Effector CD4-positive, alpha-beta T cell (primary cell): ENCODE measurements at places on chromosomes 3 and 15.

GRCh38 chr3:152466784-152467183 is 198.1 kb downstream of the MBNL1 start:
- no peak for DNase-seq

DNA sequence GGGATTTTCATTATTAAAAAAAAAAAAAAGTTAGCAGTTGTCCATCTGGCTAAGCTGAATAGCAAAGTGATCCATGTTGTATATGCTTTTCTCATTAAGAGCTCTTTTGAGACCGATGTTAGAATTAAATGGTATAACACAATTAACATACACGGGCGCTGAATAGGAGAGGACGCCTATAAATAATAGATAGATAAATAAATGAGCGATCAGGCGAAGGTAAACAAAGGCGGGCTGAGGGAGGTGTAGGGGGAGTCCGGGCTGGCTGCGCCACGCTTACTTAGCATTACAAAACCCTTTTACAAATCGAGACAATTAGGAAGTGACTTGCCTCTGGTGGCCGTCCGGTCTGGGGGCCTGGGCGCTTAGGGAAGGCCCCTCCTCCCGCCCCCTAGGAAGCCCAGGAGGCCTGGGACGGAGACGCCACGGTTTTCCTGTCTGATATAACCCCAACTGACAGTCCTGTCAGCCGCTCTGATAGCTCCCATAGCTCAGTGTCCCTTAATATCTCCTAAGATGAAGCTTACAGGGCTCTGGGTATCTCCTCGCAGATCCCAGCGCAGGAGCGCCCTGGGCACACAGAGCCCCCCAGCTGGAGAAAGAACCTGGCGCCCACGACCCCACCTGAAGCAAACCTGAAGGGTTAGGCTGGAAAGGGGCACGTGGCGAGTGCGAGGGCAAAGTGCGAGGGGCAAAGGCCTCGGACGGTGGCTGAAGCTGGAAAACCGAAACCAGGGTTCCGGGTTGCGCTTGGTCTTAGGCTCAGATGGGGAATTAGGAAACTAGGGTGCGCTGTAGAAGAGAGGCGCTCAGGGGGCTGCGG is 3.6 kb downstream of the SOX14 start:
- DNase-seq: no peak

GRCh38 chr3:191362524-191363090 is 32.3 kb upstream of the UTS2B start:
- no peak for DNase-seq

DNA sequence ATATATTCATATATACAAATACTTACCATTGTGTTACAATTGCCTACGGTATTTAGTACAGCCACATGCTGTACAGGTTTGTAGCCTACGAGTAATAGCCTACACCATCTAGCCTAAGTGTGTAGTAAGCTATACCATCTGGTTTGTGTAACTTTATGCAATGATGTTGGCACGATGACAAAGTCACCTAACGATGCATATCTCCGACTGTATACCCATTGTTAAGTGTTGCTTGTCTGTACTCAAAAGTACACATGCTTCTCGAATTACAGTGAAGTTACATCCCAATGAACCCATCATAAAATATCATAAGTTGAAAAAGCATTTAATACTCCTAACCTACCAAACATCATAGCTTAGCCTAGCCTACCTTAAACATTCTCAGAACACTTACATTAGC is 327.1 kb downstream of the KBTBD8 start:
- no peak for DNase-seq

DNA sequence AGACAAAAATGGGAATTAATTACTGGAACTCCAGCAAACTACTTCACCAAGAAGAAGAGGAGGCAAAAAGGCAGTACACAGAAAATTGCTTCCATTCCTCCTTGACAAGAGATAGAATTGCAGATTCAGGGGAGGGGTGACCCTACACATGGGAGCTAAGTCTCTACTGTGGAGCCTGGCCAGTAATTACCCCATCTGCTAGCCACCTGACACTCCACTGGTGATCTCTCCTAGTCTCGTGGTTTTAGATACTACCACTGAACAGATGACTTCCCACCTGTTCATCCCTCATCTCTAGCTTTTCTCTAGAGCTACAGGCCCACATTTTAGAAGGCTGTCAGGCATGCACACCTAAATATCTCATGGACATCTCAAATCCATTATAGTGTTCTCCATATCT is 224.3 kb upstream of the NR2F2 start:
- no peak for DNase-seq

DNA sequence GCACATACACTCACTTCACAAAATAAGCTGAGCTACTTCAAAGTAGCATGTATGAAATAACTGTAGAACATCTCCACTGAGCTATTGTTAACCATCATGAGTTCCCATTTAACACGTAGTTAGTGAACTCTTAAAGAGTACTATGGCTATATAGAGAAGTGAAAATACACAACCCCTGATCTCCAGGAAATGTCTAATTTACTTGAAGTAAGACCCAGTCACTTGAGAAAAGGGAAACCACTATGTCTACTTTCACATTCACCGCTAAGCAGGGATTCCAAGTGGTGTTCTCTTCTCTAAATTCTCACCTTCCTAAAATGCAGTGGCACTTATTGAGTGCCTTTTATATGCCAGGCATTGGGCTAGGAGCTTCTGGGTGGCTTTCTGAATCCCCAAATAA is 35.0 kb upstream of the COLQ start:
- DNase-seq: no peak

GRCh38 chr15:48437178-48437577 is 105.9 kb downstream of the DUT start:
- DNase-seq: no peak

DNA sequence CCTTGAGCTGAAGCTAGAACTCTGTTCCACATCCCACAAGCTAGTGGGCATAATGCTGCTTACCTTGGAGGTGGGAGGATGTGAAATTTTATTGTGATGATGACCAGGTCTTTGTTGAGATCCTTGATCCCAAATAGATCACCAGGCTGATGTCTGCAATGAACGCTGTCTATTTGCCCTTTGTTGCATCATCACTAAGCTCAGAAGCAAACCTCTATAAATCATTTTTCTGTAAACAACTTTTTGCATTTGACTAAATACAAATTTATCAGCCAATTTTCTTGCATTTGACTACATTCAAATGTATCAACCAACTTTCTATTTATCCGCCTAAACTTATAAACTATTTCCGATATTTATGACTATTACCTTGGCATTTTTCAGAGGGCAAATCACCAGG is 9.7 kb downstream of the CCDC80 start:
- DNase-seq: no peak

- DNase-seq: no peak
Observed at GRCh38 chr3:53069422-53070068, 23.7 kb upstream of the SFMBT1 start.

DNA sequence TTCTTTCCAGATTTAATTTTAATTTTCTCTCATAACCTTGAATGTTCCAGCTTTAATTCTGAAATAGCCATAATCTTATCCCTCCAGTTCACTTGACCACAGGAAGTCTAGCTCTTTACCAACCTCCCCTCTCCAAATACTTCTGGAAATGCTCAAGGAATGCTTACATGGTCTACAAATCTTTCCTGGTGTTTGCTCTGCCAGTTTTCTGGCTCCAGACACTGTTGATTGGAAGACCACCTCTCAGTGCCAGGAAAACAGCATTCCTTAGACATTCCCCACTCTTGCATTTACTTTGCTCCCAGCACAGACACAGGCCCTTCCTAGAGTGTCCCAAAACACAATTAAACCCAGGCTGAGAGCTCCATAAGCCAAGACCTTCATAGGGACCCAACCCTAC is 98.6 kb downstream of the MESD start:
- no peak for DNase-seq

- no peak for DNase-seq
Observed at GRCh38 chr3:42216302-42216701, 49.7 kb downstream of the CCK start.

- DNase-seq: no peak
Observed at GRCh38 chr3:133113927-133114597, 75.9 kb downstream of the TMEM108 start.

DNA sequence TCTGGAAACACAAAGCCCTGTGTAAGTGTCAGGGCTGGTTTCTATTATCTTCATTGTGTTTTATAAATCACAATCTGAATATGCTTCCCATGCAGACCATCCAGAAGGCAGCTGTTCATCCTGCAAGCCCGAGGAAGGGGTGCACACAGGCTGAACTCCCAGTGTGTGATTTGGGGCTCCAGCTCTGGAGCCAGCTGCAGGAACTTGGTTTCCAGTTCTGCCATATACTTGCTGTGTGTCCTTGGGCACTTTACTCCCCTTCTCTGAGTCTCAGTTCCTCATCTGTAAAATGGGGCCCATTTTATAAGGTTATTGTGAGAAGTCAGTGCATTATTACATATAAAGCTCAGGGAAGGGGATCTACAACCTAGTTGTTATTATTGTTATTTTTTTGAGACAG is 22.6 kb downstream of the CYP8B1 start:
- DNase-seq: no peak

DNA sequence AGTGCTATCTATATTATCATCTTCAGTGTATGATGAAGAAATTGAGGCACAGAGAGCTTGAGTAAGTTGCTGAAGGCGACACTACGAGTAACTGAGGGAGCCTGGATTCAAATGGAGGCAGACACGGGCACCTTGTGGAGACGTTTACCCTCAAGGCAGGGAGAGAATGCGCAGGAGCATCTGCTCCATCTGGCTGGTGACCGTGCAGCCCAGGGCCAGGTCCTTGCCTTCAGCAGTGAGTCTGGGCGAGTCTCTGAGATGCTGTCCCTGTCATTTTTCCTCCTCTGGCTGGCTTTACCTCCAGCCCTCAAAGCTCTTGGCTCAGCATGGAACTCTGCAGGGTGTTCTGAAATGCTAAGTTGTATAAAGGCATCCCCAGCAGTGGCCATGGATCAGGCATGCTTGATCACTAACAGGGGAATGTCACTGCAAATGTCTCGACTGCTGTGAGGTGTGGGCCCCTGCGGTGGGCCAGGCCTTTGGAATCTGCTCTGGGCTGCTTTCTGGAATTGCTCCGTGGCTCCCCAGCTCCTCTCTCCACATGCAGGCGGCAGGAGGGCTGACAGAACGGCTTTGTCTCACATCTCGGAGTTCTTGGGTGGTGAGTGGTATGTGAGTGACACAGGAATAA is 19.7 kb downstream of the SPSB4 start:
- no peak for DNase-seq

DNA sequence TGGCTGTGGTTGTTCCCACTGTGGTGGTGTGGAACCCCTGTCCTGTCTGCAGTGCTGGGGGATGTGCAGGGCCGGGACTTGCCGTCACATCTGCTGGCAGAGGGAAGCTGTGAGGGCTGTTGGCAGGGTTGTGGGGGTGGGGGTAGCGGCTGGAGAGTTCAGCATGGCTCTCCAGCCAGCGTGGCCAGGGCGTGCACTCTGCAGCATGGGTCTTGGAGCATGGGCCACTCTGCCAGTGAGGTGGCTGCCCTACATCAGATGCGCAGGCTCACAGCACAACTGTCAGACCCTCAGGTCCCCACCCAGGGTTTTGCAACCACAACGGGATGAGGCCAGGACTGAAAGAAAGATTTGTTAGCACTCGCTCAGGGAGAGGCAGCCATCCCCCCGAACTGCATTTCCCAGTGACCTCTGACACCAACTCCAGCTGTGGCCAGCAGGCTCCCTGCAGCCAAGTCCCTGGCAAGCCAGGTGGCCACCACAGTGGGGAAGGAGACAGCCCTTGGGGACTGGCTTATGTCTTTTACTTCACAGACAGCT is 237.7 kb upstream of the LYSMD4 start:
- no peak for DNase-seq

- no peak for DNase-seq
Observed at GRCh38 chr3:52925405-52926313, 28.3 kb upstream of the STIMATE start.

DNA sequence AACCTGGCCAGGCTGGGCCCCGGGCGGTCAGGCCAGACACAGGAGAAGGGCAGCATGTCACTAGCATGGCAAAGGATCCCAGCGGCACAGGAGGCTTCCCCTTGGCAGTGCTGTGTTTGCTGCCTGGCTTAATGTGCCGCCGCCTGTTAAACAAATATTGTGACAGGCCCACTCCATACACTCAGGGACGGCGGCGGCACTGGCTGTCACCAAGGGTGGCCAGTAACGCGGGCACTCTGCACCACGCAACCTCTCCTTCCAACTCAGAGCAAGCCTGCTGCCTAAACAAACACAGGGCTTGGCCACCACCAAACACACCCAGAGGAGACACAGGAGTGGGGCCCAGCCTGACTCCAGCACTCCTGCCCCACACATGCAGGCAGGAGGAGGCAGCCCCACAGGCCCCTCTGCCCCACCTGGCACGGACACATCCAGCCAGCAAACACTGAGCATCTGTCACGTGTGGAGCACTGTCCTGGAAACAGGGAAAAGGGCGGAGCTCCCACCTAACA is 48.0 kb downstream of the TPRA1 start:
- no peak for DNase-seq
